ENCODE measurements at places on chromosomes 12 and 14.

DNA sequence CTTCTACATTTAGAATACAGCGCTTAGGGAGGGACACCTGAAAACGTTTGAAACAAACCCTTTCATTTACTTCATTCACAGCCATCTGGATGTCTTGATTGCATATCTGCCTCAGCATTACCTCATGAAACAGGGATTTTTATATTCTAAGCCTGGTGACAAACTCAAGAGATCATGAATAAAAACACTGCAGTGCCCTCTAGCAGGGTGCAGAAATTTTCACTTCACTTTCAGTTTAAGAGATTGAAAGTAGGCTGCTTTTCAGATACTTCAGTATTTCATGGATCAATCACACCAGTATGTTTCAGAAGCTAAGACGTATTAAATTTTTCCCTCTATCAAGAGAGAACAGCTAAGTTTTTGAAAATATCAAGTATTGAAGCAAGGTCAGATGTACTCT is 467.8 kb downstream of the MDGA2 start:
- peak; percentile 9 for DNase-seq

- DNase-seq, result peak; percentile 73
Measured at GRCh38 chr12:132189378-132190011, 45.2 kb downstream of the NOC4L start.

DNA sequence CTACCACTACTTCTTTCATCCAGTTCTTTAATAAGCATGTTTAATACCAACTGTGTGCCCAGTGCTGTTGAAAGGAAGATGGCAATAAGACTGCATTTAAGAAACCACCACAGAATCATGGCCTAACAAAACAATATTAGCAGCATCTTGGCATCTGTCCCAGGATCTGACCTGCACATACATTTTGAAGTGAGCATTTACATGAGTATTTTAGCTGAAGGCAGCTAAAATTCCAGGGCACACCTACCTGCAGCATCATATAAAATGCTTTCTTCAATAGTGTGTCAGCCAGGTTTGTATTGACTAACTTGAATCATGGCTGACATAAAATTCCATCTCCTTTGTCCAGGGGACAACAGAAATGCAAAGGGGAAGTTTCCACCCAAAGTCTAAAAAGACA is 65.0 kb upstream of the ARHGAP5 start:
- no peak for DNase-seq

GRCh38 chr14:105465209-105466031 is 9.2 kb upstream of the CRIP2 start:
- DNase-seq, result no peak

All from fibroblast of lung (primary cell).